Peyer's patch (tissue), 4 donors: ENCODE measurements at places on chromosomes 6 and 20. TPM values are rescaled to one million over a fixed set of nuclear protein-coding genes. Genes with fewer than 3 reads are reported as not detected.

C20orf202 gene
- total RNA-seq = not detected

ZSCAN23 gene
- 46.2 TPM for total RNA-seq

MOG gene
- total RNA-seq = not detected

DNA sequence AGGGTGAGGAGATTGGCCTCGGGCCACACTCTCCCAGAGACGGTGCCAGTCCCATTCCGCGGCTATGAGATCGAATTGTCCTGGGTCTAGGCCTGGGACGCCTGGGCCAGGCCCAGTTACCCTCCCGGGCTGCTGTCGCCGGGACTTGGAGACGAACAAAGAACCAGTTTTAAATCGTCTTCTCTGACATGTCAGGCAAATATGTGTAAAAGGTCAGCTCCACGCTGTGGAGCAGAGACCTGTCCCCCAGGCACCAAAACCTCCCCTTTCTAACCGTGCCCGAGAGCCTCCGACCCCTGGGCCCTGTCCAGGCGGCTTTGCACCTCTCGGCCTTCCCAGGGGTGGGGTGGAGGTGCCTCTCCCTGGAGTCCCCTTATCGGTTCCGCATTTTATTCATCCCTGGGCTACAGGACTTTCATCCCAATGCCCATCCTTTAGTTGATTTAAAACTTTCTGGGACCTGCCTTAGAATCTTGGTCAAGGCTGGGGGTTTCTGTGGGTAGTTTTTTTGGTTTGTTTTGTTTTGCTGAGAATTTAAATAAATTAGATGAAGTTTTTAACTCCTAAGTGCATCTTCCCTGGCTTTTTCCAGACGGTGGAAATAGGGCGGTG, 5.8 kb upstream of the TFAP2A start:
- H3K27ac ChIP-seq = no peak overlapping the region
- no peak overlapping the region for H3K4me3 ChIP-seq
- no peaks in the 10 kb centered on the region for H3K36me3 ChIP-seq
- no peak for DNase-seq

- DNase-seq = no peak
- no peaks in the 10 kb centered on the region for H3K36me3 ChIP-seq
- H3K4me3 ChIP-seq = no peak overlapping the region
Measured at GRCh38 chr6:167470836-167471547, 146.1 kb downstream of the TTLL2 start.

DNA sequence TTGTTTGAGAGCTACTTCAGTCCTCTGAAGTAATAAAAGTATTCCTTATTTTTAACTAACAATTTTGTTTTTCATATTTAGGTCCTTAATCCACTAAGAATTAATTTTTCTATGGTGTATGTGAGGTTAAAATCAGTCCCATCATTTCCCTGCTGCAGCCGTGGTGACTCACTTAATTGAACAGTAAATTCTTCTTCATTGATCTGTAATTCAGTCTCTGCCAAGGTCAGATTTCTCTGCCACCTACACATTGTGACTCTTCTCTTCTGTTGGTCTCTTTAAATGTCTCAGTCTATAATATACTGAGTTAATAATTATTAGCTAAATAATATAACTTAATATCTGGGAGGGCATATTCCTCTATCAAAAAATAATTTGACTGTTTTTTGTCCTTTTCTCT, 262.3 kb downstream of the UTRN start:
- no peak overlapping the region for H3K27ac ChIP-seq
- no peaks in the 10 kb centered on the region for H3K36me3 ChIP-seq
- DNase-seq = no peak
- no peaks in the 10 kb centered on the region for H3K27me3 ChIP-seq

DNA sequence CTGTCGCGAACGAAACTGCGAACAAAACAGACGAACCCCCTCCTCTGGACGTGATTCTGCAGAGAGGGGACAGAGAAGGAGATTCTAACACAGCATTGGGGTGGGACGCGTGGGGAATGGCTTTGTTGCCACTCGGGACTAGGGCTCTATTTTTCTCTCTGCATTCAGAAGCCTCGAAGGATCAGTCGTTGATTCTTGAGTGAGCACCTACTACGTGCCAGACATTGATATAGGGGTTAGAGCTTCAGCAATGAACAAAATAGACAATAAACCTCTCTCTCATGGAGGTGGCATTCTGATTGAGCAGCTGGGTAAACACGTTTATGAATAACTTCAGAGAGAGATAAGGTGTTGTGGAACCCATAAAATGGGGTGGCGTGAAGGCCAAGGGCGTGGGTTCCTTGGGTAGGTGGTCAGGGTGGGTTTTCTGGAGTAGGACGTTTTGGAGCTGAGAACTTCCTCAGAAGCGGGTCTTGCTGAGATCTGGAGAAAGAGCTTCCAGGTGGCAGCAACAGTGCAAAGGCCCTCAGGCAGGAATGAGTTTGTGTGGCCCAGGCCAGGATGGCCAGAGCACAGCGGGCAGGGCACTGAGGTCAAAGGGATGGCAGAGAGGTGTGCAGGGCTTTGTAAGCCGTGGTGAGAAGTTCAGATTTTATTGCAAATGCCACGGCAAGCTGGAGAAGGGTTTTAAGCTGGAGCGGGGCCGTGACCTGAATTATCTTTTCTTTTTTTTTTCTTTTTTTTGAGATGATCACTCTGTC, 884 bp downstream of the SLC2A10 start:
- H3K4me1 ChIP-seq = no peaks in the 10 kb centered on the region
- H3K27me3 ChIP-seq = no peaks in the 10 kb centered on the region
- no peak for DNase-seq
- peak overlapping the region; percentile 55 for H3K27ac ChIP-seq
- H3K4me3 ChIP-seq = peak overlapping the region; percentile 69
- H3K36me3 ChIP-seq = no peaks in the 10 kb centered on the region

DNA sequence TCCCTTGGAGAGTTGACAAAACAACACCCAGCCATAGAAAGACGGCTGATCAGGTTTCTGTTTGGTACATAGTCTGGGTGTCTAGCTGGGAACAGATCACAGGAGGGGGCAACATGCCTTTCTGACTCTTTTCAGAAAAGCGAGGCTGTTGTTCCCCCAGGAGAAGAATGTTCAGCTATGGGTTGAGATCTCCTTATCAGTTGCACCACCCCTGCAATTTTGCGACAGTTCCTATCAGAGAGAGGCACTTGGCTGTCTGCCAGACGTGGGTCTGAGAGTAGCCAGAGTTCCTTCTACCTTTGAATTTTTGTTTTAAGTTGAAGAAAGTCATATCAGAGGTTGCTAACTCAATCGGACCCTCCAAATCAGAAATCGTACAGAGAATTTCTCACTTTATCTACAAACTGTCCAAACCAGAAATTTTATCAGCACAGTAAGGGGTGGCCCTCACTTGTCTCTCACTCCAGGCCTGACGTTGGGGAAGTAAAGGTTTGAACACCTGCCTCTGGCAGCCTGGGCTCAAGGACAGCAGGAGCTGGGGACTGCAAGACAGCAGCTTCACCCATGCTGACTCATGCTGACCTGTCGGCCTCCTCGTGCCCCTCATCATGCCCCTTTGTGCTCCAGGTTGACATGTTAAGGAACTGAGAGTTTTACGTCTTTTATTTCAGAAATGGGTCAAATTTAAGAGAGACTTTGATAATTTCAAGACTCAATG, 42.3 kb downstream of the TMC2 start:
- H3K36me3 ChIP-seq = no peaks in the 10 kb centered on the region
- DNase-seq = no peak
- H3K4me1 ChIP-seq = no peaks in the 10 kb centered on the region
- no peak overlapping the region for H3K27ac ChIP-seq
- no peak overlapping the region for H3K4me3 ChIP-seq

- H3K27ac ChIP-seq = no peak overlapping the region
- no peaks in the 10 kb centered on the region for H3K4me1 ChIP-seq
- H3K36me3 ChIP-seq = peaks cover 31% of the 10 kb centered on the region
- DNase-seq = no peak
- H3K27me3 ChIP-seq = no peaks in the 10 kb centered on the region
Measured at GRCh38 chr20:37848706-37849105, 54.2 kb upstream of the VSTM2L start.
